ENCODE measurements at places on chromosomes 11 and 22.

DNA sequence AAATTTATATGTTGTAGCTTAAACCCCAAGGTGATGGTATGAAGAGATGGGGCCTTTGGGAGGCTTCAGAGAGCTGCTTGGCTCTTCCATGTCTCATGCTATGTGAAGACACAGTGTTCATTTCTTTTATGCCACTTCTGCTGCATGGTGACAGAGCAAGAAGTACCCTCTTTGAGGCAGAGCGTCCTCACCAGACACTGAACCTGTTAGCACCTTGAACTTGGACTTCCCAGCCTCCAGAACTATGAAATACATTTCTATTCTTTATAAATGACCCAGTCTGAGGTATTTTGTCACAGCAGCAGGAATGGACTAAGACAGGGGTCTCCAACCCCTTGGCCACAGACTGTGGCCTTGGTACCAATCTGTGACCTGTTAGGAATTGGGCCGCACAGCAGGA is 146.4 kb upstream of the TIMP3 start:
- DNase-seq = no peak

GRCh38 chr11:43515090-43515489 is 156.4 kb downstream of the TTC17 start:
- no peak for DNase-seq

GRCh38 chr11:65185171-65185570 is 3.4 kb downstream of the CAPN1 start:
- DNase-seq = no peak

GRCh38 chr22:27609451-27609888 is 192.1 kb downstream of the MN1 start:
- no peak for DNase-seq

- no peak for DNase-seq
Observed at GRCh38 chr11:26865703-26866102, 128.2 kb upstream of the FIBIN start.

DNA sequence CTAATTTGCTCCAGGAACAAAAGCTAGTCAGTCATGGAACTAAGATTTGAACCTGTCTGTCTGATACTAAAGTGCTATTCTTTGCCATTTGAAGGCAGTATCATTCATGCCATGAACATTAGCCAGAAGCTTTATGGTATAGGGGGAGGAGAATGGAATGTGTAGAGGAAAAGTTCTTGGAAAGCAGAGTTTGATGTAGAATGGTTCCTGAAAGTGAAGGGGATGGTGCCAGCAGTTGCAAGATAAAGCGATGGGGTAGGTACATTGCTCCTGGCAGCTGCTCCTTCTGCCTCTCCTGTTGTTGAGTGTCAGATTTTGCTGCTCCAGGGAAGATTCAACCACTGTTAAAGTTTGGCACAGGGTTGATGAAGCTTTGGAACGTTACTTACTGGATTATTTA is 53.4 kb downstream of the ARHGAP42 start:
- no peak for DNase-seq

DNA sequence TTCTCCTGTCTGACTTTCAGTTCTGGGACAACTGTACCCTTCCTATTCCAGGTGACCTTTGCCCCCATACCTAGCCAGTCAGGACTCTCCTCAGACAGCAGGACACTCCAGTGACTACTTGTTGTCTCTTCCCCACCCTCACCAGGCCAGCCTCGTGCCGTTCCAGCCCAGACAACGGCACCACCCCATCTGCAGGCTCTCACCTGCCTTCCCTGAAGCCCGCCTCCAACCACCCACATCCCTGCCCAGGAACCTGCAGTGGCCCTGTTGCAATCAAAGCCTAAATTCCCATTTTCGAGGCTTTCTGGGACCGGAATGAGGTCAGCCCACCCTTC is 3.7 kb downstream of the IL2RB start:
- DNase-seq = no peak

GRCh38 chr11:68584097-68584496 is 100.2 kb upstream of the GAL start:
- peak; percentile 23 for DNase-seq

DNA sequence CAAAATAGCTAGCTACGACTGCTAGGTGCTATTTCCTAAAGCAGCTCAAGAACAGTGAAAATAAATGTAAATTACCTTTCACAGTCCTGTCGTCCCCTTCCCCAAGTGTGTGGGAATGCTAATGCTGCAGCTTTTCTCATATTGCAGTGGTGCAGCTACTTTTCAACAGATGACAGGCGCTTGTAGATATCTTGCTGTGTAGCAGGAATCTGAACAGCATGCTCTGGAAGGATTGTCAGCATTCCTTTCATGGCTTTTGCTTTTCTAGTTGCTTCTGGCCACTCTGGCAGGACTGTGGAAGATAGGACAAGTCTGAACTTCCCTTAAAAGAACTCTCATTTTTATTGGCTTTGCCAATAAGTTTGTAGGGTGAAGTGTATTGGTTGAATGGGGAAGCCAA is 18.8 kb downstream of the FAR1 start:
- DNase-seq = no peak

DNA sequence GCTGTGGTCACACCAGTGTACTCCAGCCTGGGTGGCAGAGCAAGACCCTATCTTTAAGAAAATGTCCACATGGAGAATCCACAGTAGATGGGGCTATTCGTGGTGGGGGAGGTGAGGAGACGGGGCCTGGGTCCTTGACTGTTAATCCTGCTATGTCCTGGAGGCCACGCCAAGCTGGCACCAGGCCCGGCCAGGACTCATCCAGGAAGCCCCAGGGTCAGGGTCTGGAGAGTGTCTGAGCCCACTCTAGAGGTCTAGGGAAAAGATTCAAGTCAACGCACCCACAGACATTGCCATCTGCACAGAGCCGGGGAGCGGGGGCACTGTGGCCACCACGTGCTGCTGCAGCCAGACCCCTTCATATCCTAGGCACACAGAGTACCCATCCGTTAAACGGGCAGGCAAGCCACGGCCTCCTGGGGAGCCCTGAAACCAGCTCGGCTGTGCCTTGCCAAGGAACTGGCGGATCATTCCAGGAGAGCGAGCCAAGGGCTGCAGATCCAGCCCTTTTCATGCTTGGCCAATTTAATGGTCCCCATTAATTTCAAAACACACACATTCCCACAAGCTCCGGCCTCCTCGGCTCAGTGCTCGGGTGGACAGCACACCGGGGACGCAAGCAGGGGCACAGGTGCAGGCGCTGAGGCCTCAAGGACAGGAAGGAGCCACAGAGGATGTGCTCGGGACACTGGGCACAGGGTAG is 24.7 kb downstream of the MACROD1 start:
- no peak for DNase-seq

DNA sequence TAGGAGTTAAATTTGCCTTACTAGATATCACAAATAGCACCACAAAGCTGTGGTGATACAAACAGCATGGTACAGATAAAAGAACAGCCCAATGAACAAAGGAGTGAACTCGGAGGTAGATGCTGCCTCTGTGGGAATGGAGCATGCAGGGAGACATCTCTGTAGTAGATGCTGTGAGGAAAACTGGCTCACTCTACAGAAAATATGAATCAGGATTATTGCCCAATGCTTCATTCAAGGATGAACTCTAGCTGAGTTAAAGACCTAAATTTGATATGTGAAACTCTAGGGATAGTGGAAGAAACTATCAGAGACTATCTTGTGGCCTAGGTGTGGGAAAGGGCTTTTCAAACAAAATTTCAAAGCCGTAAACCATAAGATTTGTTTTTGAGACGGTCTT is 15.3 kb upstream of the CAPN5 start:
- no peak for DNase-seq

DNA sequence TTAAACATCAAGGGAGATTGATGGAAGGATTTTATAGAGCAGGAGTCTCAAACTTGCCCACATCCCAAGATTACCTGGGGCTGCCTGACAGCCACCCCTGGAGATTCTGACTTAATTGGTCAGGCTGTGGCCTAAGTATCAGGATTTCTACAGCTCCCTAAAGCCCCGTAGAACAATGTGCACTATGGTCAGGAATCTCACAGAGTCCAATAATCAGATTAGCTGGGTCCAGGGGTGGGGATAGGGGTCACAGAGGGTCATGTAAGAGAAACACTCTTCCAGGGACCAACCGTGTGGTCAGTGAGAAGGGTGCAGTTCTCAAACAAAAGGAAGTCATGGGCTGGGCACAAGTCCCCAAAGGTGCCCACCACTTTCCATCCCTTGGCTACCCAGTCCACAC is 20.5 kb upstream of the FBLN1 start:
- no peak for DNase-seq

GRCh38 chr11:128232588-128232987 is 354.8 kb downstream of the ETS1 start:
- DNase-seq = no peak

GRCh38 chr11:2139621-2140337 is 590 bp upstream of the IGF2 start:
- DNase-seq = no peak

DNA sequence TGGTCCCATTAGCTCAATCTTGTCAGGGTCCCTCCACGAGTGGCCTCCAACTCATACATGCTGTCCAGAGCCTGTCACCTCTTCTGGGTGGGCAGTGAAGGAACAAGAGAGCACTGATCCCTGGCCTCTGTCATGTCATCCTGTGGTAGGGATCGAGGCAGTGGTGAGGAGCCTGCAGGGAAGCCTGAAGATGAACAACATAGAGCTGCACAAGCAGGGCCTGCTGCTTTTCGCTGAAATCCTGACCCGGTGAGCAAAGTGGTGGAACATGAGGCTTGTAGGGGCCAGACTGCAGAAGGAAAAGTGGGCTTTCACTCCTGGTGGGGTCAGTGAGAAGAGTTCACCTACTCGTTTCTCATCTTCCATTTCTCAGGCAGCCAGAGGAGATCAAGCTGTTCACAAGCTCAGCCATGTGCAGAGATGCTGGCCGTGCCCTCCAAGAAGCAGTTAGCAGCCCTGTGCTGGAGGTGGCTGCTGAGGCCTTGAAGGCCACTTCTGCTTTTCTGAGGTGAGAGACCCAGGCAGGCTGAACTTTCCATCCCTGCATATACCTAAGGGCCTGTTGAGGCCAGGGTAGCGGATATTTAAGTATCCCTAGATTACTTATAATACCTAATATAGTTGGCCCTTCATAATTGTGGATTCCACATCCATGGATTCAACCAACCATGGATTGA is 32.9 kb downstream of the MEI1 start:
- peak; percentile 15 for DNase-seq

- no peak for DNase-seq
Observed at GRCh38 chr11:94184846-94185245, 56.2 kb downstream of the PANX1 start.

DNA sequence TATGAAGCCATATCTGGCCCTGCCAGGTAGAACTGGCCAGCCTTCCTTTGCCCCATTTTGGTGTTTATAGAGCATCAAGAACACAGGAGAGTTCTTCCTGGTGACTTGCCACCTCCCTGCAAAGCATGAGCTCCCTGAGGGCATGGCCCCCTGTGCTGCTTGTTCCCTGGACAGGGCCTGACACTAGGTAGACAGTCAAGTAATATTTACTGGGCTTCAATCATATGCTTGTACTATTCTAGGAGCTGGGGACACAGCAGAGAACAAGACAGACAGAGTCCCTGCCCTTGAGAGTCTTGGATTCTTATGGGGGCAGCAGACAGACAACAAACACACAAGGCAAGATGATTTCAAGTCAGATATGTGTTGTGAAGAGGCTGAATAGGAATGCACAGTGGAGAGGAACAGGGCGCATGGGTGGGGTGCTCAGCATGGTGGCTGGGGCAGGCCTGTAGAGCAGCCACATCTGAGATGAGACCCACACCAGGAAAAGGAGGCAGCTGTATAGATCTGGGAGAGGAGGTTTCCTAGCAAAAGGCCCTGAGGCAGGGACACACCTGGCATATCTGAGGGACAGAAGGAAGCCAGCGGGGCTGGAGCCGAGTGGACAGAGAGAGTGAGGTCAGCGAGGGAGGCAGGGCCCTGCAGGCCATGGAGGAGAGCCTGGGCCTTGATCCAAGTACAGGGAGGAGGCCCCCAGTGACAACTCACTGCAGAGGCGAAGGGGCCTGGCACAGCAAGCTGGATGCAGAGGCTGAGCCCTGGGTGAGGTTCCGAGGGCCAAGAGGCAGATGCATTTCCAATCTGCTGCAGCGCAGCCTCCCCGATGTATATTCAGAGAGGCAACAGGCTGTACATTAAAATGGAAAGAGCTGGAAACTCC is 10.2 kb upstream of the CBX6 start:
- no peak for DNase-seq

- no peak for DNase-seq
Observed at GRCh38 chr11:11788063-11788710, 53.6 kb upstream of the USP47 start.

DNA sequence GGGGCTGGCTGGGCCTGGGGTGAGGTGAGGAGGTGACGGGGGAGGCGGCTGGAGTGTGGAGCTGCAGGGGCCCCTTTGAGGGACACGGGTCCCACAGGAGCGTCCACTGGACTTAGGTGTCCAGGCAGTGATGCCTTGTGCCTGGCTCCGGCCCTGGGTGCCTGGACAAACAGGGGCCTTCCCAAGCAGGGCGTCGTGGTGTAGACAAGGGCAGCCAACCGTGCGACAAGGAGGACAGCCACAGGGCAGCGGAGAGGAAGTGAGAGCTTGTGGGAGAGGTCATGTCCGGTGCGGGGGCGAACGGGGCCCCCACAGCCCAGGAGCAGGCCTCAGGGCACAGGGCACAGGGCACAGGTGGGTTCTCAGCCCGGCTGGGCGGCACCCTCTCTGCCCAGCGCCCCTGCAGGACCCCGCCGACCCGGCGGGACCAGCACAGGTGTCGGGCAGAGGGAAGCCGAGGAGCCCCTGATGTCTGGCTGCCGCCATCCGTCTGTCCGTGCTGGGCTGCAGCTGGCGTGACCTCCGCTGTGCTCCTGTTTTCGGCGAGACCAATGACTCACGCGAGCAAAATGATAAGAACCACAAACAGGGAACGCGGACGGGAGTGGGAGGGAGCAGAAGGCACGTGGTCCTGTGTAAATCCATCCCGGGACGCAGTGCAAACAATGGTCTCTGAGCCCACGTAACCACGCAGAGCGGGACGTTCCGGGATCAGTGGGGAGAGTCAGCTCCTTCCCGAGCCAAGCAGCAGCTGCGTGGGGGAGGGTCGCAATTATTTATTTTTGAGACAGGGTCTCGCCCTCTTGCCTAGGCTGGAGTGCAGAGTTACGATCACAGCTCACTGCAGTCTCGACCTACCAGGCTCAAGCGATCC is 49.1 kb upstream of the A4GALT start:
- DNase-seq = peak; percentile 81

- DNase-seq = peak; percentile 64
Observed at GRCh38 chr22:44685384-44686056, 16.5 kb upstream of the PRR5 start.

GRCh38 chr11:121571506-121571905 is 118.7 kb upstream of the SORL1-AS1 start:
- no peak for DNase-seq
